Hypothalamus (tissue), 51 donors: ENCODE measurements at places on chromosomes 6 and 20.

GRCh38 chr6:127570739-127571389, 6.1 kb upstream of the C6orf58 start:
- DNase-seq, result no peak

GRCh38 chr6:52361414-52361944, 472 bp upstream of the PAQR8 start:
- no peak for DNase-seq

DNA sequence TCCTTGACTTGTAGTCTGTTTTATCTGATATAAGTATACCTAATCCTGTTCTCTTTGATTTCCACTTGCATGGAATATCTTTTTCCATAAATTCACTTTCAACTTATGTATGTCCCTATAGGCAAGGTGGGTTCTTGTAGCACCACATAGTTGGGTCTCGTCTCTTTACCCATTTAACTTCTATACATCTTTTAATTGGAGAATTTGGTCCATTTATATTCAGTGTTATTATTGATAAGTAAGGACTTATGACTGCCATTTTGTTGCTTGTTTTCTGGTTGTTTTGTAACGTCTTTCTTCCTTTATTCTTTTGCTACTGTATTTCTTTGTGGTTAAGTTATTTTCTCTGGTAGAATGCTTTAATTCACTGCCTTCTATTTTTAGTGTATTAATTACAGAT, 14.5 kb upstream of the ZNF311 start:
- DNase-seq, result no peak

- no peak for DNase-seq
Measured at GRCh38 chr20:48295445-48295903, 510.2 kb upstream of the SULF2 start.

DNA sequence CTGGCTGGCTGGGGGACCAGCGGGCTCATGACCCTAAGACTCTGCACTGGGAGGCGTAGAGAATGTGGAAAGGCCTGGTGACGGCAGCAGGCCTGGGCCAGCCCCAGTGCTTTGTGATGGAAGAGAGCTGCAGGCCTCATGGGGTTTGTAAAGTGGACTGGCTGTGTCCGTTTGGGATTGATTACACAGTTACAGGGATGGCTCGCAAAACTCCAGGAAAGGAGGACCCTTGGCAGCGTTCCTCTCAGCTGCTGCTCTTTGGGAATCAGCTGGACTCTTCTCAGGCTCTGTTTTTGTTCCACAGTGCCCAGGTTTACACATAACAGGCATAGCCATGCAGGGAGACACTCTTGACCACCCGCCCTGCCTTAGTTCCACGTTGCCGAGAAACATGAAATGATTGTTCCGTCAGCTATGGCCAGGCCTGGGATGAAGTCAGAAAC, 89.0 kb downstream of the SLX4IP start:
- DNase-seq, result peak; percentile 29

DNA sequence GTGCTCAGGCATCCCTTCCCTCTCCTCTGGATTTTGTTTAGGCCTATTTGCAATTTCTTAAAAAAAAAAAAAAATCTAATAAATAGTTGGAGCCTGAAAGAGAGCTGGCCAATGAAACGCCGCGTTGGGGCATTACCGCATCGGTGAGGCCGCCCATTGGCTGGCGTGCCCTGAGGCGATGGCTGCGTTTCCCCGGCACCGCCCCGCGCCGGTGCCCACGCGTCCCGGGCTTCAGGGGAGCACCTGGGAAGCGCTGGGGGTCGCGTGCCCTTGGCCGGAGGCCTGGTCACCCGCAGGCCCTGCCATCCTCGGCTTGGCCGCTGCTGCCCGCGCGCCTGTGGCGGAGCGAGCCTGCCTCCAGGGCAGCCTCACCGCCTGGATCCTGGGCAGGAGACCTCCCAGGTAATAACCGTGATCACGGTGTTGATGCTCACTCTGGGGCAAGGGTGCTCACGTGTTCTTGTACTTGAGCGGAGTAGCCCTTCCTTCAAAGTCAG, 155.4 kb downstream of the NRN1 start:
- peak; percentile 57 for DNase-seq

GRCh38 chr20:18138639-18139583, 1.2 kb downstream of the KAT14 start:
- DNase-seq, result no peak

- DNase-seq, result no peak
Measured at GRCh38 chr6:158313989-158314388, 1.7 kb downstream of the TULP4 start.

DNA sequence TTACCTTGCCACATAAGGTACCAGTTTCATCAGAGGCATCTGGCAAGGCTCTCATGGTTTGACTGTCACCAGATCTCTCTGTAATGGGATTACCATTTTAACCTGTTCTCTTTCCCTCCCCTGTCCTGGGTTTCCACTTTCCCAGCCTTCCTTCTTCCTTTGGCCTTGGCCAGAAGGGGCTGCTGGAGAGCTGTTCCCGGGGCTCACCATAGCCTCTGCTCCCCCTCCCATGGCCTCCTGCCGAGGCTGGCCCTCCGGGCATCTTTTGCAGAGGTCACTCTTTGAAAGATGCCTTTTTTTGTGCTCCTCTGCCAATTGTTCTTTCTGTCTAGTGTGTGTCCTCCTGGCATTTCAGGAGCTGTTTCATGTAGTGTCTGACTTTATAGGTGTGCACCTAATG, 100.7 kb upstream of the SCP2D1 start:
- no peak for DNase-seq

GRCh38 chr6:47737406-47737805, 39.0 kb downstream of the ADGRF4 start:
- no peak for DNase-seq

DNA sequence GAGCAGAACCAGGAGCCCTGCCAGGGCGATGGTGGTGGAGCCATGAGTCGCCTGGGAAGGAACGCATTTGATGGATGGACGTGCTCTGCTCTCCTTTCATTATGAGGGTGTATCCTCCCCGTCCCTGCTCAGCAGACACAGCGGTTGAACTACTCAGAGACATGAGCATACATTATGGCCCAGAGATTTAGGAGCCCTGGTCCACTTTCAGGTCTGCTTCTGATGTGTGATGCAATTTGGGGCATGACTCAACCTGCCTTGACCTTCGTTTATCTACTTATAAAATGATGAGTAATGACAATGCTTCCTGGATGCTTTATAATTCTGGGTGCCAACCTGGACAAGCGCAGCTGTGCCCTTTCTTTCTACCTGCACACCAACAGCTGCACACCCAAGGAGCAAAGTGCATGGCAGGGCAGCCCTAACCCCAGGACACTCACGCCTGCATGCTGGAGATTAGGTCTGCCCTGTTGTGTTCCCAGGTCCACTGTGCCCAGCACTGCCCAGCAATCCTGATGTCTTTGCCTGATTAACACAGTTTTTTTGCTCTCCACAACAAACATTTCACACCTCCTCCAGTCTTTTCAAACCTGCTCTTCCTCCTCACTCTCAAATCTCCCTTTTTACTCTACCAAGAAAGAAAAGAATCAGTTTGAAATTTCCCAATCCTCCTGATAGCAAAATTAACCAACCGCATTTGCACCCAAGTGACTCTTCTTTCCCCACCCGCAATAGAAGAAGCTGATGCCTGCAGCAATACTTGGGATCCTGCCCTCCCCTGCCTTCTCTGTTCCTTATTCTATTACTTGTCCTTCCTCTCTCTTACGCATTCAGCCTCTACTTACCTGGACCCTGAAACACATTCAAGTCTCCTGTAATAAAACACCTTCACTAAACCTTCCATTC, 81.2 kb downstream of the EZR start:
- DNase-seq, result no peak

GRCh38 chr6:44833248-44833647, 445.7 kb downstream of the CDC5L start:
- no peak for DNase-seq

DNA sequence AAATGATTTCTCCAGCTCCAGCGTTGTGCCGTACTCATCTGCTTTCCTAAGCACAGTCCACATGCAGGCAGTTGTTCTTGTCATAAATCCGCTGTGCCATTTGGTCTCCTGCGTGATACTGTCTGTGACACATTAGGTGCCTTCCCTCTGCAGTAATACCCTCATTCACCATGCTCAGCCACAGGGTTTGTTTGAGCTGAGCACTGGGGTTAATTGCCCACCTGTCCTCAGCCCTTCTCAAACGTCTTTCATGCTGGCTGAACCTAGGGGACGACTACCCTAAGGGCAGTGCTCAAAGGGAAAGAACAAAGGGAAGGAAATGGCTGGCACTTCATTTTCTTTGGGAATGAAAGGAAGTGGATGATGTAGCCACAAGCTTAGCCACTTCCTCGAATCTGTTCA, 64.2 kb upstream of the MYLIP start:
- no peak for DNase-seq

GRCh38 chr6:156942266-156942665, 165.1 kb downstream of the ARID1B start:
- DNase-seq, result no peak

DNA sequence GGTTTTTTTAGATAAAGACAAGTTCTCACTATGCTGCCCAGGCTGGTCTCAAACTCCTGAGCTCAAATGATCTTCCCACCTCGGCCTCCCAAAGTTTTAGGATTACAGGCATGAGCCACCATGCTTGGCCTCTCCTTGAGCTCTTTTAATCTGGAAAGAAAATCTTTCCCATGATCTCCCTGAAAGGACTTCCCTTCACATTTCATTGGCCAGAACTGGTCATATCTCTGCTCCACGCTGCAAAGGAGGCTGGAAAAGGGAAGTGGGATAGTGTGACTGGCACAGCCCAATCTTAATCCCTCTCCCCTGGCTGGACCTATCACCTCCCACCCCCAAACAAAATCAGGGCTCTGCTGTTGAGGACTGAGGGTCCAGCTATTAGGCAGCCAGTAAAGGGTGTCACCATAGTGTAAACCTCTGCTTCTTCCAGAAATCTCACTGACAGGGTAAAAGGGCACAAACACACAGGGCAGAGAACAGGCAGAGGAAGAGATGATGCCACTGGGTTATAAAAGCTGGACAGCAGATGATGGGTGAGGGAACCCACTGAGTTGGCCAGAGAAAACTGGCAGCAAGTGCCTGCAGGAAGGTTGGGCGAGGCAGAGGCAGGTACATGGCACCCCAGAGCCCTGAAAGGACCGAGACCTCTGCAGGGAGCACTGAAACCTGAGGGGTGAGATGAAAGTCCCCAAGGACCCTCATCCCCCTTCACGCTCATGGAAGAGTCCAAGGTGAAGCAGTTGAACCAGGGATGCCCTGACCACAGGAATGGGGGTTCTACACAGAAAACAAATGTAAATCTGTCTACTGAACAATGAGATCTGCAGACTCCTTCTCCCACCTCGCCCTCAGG, 83.1 kb upstream of the PTPN1 start:
- no peak for DNase-seq

DNA sequence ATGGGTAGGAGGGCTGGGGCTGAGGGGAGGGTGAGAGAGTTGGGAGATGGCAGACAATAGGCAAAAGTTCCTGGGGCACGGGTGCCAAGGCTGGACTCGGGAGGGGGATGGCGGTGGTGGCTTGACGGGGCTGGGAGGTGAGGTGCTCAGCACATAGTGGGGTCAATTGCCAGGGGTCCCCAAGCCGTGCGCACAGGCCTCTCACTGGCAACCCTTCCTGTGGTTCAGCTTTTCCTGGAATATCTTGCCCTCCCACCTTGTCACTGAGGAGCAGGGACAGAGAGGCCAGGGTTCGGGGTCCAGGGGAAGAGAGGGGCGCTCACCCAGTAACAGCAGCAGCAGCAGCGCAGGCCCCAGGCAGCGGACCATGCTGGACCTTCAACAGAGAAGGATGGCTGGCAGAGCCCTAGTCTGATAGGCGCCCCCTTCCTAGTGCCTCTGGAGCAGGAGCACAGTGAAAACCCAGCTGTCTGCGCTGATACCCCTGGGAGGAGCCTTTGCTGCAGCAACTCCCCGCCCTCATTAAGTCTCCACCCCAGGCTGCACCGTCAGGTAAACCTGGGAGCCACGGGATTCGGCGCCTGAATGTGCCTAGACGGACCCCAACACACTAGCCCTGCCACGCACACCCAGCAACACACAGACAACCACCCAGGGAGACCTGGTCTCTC, at the start of gene GFRA4:
Gene GFRA4, minus strand, starts transcription at position 369 of the 671 bp plus-strand sequence. Its CDS starts 0 bp downstream, at position 369.
- DNase-seq, result no peak

GRCh38 chr6:15518057-15518456, 144.8 kb downstream of the DTNBP1 start:
- DNase-seq, result no peak
